ENCODE measurements at places on chromosomes 7 and 10.

DNA sequence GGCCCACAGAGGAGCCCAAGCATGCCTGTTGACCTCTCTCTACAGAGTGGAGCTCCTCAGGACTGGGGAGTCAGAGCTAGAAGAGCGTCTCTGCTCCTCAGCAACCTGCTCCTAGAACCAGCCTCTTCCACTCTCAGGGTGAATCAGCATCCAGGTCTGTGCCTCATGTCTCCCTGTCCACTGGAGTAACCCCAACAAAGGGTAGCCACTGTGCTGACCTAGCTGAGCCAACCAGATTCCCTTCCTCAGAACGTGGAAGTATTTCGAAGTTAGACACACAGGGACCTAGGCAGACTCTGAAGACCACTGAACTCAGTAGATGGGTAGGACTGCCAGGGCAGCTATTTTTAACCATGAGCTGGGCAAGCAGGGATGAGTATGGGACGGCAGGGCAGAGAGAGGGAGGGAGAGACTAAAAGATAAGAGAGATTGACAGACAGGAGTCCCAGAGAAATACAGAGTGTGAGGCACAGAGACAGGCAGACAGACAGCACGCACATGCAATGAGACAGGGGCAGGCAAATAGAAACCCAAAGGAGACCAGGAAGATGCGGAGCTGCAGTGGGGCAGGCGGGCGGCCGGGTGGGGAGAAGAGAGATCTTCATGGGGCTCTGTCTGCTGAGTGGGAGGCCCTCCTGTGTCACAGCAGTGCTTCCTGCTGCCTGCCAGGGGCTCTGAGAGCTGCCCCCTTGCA, 56.7 kb downstream of the OSBPL3 start:
- H3K27ac ChIP-seq = no peak overlapping the region
- H3K36me3 ChIP-seq = no peaks in the 10 kb centered on the region
- peaks cover 48% of the 10 kb centered on the region for H3K4me1 ChIP-seq
- H3K4me3 ChIP-seq = no peak overlapping the region

GRCh38 chr7:76333511-76334101, 25.2 kb downstream of the YWHAG start:
- no peak for DNase-seq
- no peaks in the 10 kb centered on the region for H3K27me3 ChIP-seq
- peaks cover 13% of the 10 kb centered on the region for H3K36me3 ChIP-seq
- H3K4me1 ChIP-seq = peaks cover 59% of the 10 kb centered on the region

GRCh38 chr7:119783799-119784198, 489.2 kb upstream of the KCND2 start:
- no peaks in the 10 kb centered on the region for H3K4me1 ChIP-seq
- no peaks in the 10 kb centered on the region for H3K36me3 ChIP-seq
- DNase-seq = no peak
- no peak overlapping the region for H3K4me3 ChIP-seq
- no peaks in the 10 kb centered on the region for H3K27me3 ChIP-seq
- no peak overlapping the region for H3K27ac ChIP-seq

DNA sequence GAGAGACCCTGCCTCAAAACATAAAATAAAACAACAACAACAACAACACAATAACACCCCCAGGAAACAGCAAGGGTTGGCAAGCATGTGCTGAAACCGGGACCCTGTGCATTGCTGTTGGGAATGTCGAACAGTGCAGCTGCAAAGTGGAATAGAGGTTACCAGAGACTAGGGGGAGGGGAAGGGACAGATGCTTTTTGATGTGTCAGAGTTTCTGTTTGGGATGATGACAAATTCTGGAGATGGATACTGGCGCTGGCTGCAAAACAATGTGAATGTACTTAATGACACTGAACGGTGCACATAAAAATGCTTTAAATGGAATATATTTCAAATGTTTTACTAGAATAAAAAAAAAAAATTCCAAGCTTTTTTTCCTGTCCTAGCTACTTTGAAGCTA, 241.8 kb downstream of the TEX36 start:
- no peaks in the 10 kb centered on the region for H3K27me3 ChIP-seq
- H3K36me3 ChIP-seq = no peaks in the 10 kb centered on the region
- no peak overlapping the region for H3K4me3 ChIP-seq
- H3K4me1 ChIP-seq = no peaks in the 10 kb centered on the region
- no peak for DNase-seq
- H3K27ac ChIP-seq = no peak overlapping the region

DNA sequence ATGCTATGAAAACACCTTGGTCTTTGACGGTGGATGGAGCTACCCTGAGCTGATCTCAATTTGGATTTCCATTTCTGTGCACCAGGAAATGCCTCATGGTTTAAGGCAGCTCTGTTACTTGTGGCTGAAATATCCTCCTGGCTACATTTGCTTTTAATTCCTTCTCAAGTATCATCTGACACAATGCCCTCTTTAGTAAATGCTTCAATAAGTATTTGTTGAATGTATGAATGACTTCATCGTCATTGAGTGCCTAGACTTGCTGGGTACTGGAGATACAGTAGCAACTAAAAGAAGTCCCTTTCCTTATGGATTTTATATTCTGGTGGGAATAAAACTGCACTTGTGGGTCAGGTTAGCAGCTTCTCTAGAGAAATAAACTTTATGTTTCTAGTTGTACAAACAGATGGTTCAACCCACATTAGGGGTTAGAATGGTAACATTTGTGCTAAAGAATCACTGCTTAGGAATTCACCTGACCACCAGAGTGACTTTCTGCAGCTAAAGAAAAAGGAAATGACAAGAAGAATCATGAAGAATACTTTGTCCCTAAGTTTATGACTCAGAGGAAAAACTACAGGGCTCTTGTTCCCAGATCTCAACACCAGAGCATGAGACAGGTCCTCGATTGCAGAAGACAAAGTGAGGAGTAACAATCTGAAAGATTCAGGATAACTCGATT, 21.8 kb upstream of the SMNDC1 start:
- no peaks in the 10 kb centered on the region for H3K36me3 ChIP-seq
- H3K4me1 ChIP-seq = no peaks in the 10 kb centered on the region
- H3K27me3 ChIP-seq = no peaks in the 10 kb centered on the region
- DNase-seq = no peak
- H3K27ac ChIP-seq = no peak overlapping the region

GRCh38 chr7:158617737-158618128, 30.1 kb upstream of the PTPRN2 start:
- no peaks in the 10 kb centered on the region for H3K36me3 ChIP-seq
- H3K27ac ChIP-seq = no peak overlapping the region
- no peaks in the 10 kb centered on the region for H3K27me3 ChIP-seq

DNA sequence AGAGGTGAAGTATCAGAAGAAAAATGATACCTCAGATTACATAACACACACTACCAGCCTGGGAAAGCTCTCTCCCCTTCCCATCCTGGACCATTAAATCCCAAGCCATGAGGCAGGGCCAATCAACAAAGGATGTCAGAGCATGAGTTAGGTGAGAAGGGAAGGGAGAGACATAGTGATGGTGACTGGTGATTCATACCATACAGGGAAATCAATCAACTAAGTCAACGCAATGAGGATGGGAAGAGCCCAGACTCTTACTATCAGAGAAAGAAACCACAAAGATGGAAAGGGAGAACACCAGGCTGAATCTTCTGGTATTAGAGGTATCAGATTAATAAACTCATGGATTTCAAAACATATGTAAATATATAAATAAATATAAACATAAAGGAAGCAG, 185.4 kb downstream of the KMT2E start:
- peaks cover 26% of the 10 kb centered on the region for H3K4me1 ChIP-seq
- H3K36me3 ChIP-seq = peaks cover 5% of the 10 kb centered on the region
- no peak for DNase-seq
- no peaks in the 10 kb centered on the region for H3K27me3 ChIP-seq

DNA sequence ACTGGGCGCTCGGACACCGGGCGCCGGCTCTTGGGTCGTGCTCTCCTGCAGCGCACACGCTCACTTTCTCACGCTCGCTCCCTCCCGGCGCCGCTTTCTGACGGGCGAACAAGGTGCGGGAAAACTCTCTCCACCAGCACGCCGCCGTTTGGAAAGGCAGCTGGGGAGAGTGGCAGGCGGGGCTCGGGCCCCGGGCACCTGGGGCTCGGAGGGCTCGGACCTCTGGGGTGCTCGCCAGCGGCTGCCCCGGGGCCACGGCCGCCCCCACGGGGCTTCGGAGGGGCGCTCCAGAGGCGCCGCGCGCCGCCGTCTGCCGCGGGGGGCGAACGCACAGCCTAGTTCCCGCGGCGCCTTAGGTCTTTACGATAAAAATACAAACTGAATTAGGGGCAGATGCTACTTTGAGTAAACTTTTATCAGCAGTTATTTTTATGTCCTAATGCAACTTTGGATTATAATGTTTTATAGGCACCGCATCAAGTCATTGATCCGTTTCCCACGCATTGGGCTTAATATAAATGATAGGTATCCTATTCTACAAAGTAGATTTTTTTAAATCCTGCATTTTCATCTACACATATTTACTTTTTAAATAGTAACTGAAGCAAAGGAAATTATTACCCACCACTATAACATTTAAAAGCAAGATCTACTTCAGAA, 535 bp upstream of the EPC1 start:
- peak overlapping the region; percentile 89 for H3K4me3 ChIP-seq
- no peaks in the 10 kb centered on the region for H3K27me3 ChIP-seq
- H3K4me1 ChIP-seq = peaks cover 69% of the 10 kb centered on the region
- peak overlapping the region; percentile 100 for H3K27ac ChIP-seq

- peaks cover 14% of the 10 kb centered on the region for H3K4me1 ChIP-seq
- H3K27me3 ChIP-seq = peaks cover 7% of the 10 kb centered on the region
- no peak within 1 kb of the TSS for H3K27ac ChIP-seq
- peaks cover 28% of the 10 kb centered on the region for H3K36me3 ChIP-seq
- DNase-seq = no peak
These were observed at the start of gene SEC31B for GRCh38 chr10:100519311-100520051. Gene SEC31B (minus strand): TSS chr10:100519861. CDS start chr10:100516952, 2,909 bp downstream.

GRCh38 chr7:99326408-99326782, 697 bp downstream of the ARPC1A start:
- peaks cover 57% of the 10 kb centered on the region for H3K4me1 ChIP-seq
- peak overlapping the region; percentile 81 for H3K27ac ChIP-seq
- no peaks in the 10 kb centered on the region for H3K36me3 ChIP-seq
- no peak for DNase-seq

- no peaks in the 10 kb centered on the region for H3K36me3 ChIP-seq
- H3K27me3 ChIP-seq = no peaks in the 10 kb centered on the region
- H3K4me3 ChIP-seq = no peak overlapping the region
- DNase-seq = no peak
These were observed 180.3 kb downstream of the ELFN1 start for GRCh38 chr7:1850111-1850975.

GRCh38 chr10:113362645-113363091, 190.2 kb upstream of the HABP2 start:
- H3K4me3 ChIP-seq = no peak overlapping the region
- no peaks in the 10 kb centered on the region for H3K27me3 ChIP-seq
- no peak overlapping the region for H3K27ac ChIP-seq
- H3K4me1 ChIP-seq = peaks cover 34% of the 10 kb centered on the region
- DNase-seq = no peak

GRCh38 chr10:122498521-122498920, 37.2 kb downstream of the HTRA1 start:
- no peaks in the 10 kb centered on the region for H3K36me3 ChIP-seq
- no peak overlapping the region for H3K4me3 ChIP-seq
- no peak for DNase-seq
- H3K4me1 ChIP-seq = peaks cover 49% of the 10 kb centered on the region
- H3K27me3 ChIP-seq = no peaks in the 10 kb centered on the region
- peak overlapping the region; percentile 82 for H3K27ac ChIP-seq

DNA sequence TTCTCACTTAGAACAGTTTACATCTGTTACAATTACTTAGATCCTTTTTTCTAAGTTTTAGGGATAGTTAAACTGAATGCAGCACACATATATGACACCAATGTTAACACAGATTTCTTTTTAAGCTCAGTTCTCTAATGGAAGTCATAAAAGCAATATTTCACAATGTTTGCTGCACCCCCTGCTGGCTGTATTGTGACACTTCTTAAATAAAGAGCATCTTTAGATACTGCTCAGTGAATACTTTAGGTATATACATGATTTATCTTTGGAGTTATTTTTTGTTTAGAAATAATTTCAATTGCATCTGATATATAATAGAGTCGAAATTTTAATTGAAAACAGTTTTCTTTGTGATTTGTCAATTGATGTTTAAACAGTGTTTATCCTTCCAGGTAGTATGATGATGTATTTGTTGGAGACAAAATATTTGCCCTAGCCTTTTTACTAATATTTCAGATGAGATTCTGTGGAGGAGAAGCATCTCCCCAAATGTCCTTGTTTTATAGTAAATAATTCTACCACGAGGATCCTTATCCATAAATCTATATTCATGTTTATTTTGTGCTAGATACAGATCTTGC, 174.4 kb downstream of the ST7 start:
- no peak overlapping the region for H3K27ac ChIP-seq
- DNase-seq = no peak
- H3K27me3 ChIP-seq = no peaks in the 10 kb centered on the region

DNA sequence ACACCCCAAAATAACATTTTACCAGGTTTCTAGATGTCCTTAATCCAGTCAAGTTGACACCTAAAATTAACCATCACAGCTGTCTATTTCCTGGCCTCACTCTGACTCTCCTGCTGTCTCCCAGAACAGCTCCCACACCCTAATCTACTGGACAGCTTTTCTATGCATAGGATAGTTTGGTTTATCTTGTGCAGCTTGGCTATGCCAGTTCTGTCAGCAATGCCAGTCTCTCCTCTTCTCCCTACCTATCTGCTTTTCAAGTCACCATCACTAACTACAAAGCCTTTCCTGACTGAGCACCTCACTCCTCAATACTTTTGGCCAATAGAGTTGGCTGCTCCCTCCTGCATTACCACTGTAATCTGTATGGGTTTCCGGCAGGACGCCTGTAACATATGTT, 5.0 kb downstream of the NCOA4 start:
- H3K36me3 ChIP-seq = no peaks in the 10 kb centered on the region
- H3K4me3 ChIP-seq = no peak overlapping the region
- no peaks in the 10 kb centered on the region for H3K27me3 ChIP-seq
- H3K27ac ChIP-seq = no peak overlapping the region
- DNase-seq = no peak

- peaks cover 84% of the 10 kb centered on the region for H3K4me1 ChIP-seq
- DNase-seq = no peak
- no peak overlapping the region for H3K27ac ChIP-seq
- H3K36me3 ChIP-seq = no peaks in the 10 kb centered on the region
- H3K4me3 ChIP-seq = no peak overlapping the region
- H3K27me3 ChIP-seq = no peaks in the 10 kb centered on the region
These were observed 8.9 kb downstream of the LCOR start for GRCh38 chr10:96840841-96841518.

GRCh38 chr7:126723966-126724544, 528.7 kb downstream of the GRM8 start:
- no peak overlapping the region for H3K4me3 ChIP-seq
- no peaks in the 10 kb centered on the region for H3K36me3 ChIP-seq
- H3K27me3 ChIP-seq = no peaks in the 10 kb centered on the region
- H3K4me1 ChIP-seq = no peaks in the 10 kb centered on the region

DNA sequence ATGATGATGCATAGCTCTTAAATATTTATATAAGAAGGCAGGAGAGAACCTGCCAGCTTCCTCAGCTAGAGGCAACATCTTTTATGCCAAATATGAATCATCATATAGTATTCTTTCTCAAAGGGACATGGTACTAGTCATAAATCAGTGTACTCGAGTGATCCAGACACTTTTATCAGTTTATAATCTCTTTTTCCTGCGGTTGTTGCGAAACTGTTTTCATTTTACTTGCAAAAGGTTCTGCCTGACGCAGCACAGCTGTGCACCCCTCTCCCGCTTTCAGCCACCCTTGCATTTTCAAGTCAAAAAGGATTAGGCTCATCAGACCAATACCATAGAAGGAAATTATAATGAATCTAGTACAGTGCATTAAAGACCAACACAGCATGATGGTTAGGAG, 332.3 kb upstream of the PRKCQ start:
- H3K27ac ChIP-seq = peak overlapping the region; percentile 33
- DNase-seq = no peak
- no peak overlapping the region for H3K4me3 ChIP-seq
- no peaks in the 10 kb centered on the region for H3K36me3 ChIP-seq
- H3K4me1 ChIP-seq = peaks cover 22% of the 10 kb centered on the region

- no peak overlapping the region for H3K4me3 ChIP-seq
- no peak for DNase-seq
- no peaks in the 10 kb centered on the region for H3K36me3 ChIP-seq
- H3K4me1 ChIP-seq = peaks cover 76% of the 10 kb centered on the region
These were observed 22.5 kb downstream of the CAV1 start for GRCh38 chr7:116547347-116547746.
